ENCODE measurements at places on chromosomes 1 and 21.

GRCh38 chr1:61092642-61093041 is 10.3 kb downstream of the NFIA start:
- DNase-seq = no peak

DNA sequence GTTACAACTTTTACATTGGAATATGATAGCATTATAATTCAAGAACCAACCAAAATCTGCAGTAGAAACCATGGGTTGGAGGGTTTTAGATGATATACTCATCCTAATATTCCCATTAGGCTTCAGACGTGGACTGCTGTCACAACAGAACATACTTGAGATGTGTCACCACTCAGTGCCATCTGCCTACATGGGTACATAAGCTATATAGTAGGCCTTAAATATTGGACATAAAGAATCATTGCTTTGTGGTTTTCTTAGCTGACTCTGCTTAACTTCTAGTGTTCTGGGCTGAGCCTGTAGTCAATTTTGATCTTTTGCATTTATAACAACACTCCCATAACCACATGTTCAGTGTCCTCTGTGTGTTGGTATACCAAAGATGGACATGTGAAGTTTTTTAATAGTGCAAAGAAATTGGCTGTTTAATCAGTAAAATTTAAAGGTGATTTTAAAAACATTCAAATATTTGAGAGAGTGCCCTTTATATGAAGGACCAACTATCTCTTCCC is 14.2 kb downstream of the RAP1A start:
- no peak for DNase-seq

DNA sequence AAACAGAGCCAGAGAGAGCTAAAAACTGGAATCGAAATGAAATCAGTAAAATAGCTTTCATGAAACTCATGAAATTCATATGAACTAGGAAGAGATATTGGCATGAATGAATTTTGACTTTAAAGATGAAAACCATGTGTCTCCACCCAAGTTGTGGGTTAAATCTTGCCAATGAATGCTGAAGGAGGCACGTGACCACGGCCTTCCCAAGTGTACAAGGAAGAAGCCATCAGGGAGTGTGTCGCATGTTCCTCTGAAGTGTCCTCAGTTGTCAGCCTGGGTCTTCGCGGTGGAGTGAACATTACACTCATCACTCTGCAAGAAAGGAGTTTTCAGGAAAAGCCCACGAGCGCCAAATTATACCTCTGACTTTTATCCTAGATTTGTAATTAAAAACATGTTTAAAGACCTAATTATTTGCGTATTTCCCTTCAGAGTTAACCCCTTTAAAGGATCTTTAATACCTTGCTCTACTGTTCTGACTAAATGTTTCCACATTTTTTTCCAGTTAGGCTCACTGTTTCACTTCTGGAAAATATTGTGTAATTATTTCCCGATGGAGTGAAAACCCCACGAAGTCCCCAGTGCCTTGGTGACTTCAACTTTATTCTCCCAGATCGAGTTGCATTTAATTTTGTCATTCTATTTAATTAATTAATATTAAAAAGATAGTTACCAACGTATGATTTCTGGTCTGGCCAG is 118.3 kb downstream of the DHRS3 start:
- DNase-seq = no peak

DNA sequence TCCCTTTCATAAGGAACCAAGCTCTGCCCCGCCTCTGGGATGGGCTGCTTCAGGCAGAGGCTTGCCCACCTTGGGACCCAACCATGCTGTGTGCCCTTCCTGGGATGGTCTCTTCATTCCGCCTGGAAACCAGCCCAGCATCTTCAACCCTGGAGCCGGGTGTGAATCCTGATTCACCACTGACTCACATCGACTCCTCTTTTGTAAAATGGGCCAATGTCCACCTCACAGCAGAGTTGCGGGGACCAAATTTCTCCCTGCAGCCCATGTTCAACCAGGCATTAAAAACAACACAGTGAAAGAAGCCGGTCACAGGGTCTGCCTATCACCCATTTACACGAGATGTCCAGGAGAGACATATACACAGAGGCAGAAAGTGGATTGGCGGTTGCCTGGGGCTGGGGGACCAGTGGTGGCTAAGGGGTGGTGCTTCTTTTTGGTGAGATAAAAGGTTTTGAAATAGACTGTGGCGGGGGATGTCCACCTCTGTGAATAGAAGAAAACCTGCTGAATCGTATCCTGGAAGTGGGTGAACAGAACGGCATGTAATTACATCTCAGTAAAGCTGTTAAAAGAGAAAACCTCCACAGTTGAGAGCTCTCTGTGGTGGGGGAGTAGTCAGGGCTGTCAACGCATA is 6.9 kb upstream of the GPR153 start:
- DNase-seq = no peak

- no peak for DNase-seq
Observed at GRCh38 chr1:60857851-60858250, 224.5 kb upstream of the NFIA start.
